GF-D8 (cell line): ENCODE measurements at places on chromosomes 2 and 18.
A peak's percentile ranks its signal among the peaks of the same experiment; 100 is the strongest.

DNA sequence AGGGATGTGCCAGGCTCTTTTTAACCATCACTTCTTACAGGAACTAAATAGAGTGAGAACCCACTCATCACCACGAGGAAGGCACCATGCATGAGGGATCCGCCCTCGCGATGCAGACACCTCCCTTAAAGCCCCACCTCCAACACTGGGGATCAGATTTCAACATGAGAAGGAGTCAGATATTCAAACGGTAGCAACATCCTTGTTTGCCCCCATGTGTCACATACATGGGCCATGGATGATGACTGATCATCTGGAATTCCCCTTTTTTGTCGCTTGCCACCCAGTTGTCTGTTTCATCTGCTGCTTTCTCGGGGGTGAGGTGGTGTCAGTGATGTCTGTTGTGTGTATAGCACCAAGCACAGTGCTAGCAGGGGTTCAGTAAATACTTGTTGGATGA, 57.9 kb downstream of the NCK2 start:
- no peak for DNase-seq

DNA sequence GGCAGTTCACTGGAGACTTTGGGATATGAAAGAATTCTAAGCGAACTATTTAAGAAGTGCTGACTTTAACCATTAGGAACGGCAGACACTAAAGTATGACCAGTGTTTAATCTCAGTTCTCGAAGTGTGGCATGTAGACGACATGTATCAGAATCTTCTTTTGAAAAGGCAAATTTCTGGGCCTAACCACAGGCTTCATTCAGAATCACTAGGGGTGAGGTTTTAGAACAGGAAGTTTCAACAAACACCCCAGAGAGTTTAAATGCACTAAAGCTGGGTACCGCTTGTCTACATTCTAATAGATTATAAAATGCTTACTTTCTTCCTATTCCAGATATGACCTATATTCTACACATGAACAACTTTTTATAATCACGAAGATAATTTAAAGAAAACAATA, 180.3 kb downstream of the ANKRD44 start:
- DNase-seq: no peak

GRCh38 chr2:221107424-221107823, 464.7 kb downstream of the EPHA4 start:
- no peak for DNase-seq

DNA sequence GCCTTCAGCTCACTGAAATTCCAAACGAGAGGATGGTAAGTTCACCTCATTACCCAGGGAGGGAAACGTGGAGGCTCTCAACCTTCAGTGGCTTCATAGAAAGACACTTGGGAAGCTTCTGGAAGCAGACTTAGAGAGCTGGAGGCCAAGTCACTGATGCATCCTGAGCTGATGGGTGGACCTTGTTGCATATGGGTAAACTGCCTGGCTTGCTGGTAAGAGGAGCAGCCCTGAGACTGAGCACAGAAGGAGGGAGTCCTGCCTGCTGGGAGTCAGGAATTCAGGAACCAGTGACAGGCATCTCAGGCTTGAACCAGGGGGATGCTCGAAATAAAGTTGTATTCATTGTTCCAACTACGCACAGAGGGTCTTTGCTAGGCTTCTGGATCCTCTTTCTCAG, 66.5 kb upstream of the NPAS2 start:
- no peak for DNase-seq

DNA sequence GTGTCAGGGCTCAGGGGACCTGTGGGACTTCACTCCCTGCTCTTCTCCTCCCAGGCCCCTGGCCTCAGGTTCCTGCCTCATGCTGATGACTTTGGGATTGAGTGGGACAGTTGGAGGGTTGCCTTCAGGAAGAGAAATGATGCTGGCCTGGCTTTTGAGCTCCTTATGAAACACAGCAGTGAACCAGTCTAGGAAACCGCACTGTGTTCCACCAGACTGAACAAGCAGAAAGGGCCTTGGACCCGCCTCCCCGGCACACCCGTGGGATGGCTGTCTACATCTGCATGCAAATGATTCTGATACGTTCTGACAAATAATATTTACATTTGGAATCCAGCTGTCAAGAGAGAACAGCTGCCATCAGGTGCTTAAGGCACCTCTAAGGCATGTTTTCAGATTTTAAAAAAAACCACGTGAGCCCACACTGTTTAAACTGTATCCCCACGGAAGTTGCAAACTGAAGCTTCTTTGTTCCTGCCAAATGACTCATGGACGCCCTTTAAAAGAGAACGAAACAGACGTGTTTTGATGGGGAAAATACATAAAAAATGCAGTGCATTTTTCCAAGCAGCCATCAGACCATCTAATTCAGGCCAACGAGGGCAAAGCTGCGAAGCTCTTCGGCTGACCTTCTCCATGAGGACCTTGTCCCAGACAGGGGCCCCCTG, 27.6 kb upstream of the ASAP2 start:
- no peak for DNase-seq

GRCh38 chr2:6823111-6823510, 42.6 kb downstream of the CMPK2 start:
- DNase-seq: no peak

DNA sequence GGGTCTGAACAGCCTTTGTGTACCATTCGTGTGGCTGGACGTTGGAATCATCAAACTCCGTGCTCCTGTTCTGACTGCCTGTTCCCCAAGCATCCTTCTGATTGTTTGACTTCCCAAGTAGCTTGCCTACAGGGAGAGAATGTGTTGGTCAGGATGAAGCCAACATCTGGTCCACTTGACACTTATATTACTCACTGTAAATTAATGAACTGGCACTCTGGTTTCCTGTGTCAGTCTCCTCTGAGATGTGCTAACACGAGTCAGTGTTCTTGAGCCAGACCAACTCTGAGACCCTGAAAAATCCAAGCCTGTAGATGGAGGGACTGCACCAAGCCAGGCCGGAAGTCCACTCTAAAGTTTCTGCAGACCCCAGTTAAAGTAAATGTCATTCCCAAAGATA, 440.9 kb downstream of the ZNF516 start:
- no peak for DNase-seq

DNA sequence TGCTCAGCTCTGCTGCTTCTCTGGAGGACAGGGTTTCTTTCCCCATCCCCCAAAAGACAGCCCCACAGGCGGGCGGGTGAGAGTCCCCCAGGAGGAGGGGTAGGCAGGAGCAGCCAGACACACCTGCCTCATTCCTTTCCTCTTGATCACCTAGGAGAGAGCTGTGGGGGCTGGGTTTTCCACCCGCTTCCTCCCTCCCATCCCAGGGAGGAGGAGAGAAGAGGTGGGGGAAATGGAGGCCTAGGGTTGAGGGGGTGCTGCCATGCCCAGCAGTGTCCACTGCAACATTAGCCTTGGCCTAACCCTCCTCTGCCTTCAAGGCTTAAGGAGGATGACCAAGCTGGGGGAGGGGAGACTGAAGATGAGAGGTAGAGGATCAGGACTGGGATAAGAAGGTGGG, 14.7 kb downstream of the WNT10A start:
- no peak for DNase-seq

GRCh38 chr2:204027091-204027490, 90.5 kb downstream of the ICOS start:
- no peak for DNase-seq

DNA sequence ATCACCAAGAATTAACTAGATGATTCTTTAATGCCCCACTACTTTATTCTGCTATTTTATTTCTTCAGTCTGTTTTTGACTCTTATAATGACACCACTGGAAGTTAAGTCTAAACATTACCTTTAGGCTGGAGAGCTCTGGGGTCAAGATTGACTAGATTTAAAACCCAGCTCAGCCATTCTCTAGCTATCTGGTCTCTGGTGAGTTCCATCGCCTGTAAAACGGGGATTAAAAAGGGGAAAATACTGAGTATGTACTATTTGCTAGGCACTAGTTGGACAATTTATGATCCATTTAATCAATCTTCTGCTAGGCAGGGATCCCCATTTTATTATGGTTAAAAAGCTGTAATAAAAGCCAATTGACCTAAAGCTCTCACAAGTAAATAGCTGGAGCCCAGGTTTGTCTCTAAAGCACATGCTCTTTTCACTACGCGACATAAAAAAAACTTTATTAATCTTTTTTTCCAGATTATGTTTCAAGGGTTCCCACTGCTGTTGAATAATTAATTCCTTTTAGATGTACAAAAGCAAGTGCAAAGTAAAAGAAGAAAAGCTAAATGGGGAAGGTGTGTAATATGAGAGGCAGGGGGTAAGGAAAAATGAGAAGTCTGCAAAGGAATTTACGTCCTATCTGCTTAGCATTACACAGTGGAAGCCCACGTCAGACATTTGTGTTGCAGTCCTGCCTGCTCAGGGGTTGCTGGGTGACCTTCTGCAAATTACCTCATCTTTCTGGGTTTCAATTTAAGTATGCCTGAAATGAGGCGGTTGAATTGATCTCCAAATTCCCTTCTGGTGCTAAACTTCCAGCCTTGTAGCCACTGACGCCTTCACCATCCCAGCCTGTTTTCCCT, 918 bp upstream of the NABP1 start:
- peak; percentile 42 for DNase-seq

DNA sequence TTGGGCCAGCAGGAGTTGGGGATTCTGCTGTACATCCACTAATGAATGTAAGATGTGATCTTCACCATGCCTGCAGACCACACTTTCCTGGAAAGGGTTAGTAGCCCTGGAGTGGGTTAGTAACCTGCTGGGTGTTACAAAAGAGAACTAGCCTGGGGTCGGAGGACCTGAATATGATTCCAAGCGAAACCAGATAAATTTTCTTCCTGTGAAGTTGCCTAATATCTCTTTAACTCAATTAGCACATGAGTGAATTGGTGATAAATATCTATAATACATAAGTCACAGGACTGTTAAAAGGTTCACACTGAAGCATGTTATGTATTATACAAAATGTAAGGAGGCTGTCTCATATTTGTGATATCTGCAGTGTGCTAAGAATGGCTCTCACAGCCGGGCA, 291.0 kb downstream of the CNTNAP5 start:
- no peak for DNase-seq
